Head of caudate nucleus (tissue), 42 donors: ENCODE measurements at places on chromosomes 3 and 15.

GRCh38 chr3:124619887-124620599 is 110.2 kb upstream of the UMPS start:
- no peak for DNase-seq

- DNase-seq, result no peak
Measured at GRCh38 chr15:37789881-37790280, 144.6 kb upstream of the TMCO5A start.

DNA sequence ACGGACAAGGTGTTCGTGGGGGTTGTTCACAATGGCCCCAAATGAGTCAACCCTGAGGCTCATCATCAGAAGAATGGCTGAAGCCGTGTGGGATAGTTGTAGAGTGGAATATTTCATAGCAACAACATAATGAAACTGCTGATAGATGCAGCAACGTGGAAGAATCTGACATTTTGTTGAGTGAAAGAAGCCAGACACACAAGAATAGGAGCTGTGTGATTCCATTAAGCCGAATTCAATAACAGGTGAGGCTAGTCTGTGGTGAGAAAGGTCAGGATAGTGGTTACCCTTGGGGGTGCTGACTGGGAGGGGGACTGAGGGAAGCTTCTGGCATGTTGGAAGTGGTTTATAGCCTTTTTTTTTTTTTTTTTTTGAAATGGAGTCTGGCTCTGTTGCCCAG is 144.0 kb downstream of the SMAD6 start:
- no peak for DNase-seq

DNA sequence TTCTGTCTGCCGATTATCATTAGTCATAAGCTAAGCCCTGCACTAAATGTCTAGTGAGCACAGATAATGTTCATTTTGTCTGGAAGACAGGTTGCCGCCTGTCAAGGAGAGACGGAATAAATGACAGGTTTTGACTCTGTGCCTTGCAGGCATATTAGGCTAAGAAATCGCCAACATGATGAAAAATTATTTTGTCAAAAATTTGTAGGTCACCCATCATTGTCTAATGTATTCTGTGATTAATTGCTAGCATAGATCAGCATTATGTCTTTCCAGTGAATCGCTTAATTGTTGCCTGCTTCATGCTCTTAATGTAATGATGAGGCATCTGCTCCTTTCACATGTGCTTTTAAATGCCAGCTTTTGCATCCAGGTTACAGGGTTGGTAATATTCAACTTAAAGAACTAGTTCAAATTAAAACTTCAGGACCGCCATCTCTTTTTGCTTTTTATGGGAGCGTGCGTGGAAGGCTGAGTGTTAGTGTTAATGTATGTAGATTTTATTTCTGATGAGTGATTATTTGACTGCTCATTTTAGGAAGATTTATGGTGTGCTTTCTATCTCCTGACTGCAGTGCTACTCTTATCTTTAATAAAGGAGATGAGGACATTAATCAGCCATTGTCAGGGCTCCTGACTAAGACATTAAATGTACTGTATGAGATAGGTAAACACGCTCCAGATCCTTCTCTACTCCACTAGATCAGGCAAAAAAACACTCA is 120.8 kb upstream of the MEIS2 start:
- peak; percentile 10 for DNase-seq

DNA sequence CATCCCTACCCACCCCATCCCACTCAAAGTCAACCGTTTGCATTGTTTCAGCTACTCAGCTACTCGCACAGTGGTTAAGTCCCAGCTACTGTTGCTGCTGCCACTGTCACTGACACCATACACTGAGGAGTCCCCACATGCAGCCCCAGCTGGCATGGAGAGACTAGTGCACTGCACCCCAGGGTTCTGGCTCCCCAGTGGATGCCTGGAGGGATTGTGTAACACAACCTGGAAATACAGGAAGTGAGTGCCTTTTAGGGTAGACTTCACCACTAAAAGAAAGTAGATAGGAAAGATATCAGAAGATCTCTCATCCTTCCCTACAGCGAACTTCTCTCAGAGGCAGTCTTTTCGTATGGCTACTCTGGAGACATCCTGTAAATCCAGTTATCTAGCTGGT is 169.2 kb upstream of the STRIT1 start:
- DNase-seq, result no peak

DNA sequence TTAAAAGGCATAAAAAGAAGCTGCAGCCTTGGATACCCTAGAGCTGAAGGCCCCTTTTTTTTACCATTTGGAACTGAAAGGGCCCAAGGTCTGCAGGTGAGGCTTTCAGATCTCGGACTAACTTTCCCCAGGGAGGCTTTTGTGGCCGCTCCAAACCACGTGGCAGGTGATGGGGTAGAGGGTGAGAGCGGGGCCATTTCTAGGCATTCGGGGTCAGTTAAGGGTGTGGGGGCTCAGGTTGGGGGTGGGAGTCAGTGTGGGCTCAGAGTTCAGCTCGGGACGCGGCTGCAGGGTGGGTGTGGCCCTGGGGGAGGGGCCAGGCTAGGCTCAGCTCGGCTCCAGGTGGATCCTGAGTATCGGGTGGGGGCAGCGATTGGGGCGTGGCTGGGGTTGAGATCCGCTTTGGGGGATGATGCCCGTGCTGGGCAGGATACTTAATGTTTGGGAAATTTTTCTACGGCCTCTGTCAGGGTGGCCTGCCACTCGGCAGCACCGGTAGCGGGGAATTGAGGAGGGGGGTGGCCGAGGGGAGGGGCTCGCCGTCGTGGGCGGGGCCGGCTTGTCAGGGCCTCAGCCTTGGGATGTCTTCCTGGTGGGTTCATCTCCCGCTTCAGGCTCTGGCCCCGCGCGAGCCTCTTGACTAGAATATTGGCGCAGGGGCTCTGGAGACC is 2.5 kb downstream of the KLF13 start:
- DNase-seq, result peak; percentile 47

GRCh38 chr3:125519678-125520562 is at the start of gene SNX4:
Gene SNX4 (minus strand): TSS chr3:125520202. CDS start chr3:125520172, 30 bp downstream.
- DNase-seq, result peak; percentile 92

DNA sequence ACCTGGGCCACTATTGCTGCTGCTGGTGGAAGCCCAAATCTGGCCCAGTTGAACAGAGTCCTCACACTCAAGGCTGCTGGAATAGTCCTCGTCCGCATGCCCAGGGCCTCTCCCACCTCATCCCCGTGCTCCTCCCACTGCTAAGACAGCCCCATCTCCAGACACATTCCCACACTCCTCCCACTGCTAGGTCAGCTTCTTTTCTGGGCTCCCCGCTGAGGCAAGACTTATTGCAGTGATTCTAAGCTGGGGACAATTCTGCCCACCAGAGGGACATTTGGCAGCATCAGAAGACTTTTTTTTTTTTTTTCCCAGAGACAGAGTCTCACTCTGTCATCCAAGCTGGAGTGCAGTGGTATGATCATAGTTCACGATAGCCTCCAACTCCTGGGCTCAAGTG is 35.1 kb downstream of the POC1A start:
- no peak for DNase-seq

GRCh38 chr15:57320631-57321220 is 55.6 kb upstream of the CGNL1 start:
- DNase-seq, result no peak
